Frontal cortex (tissue), 4 donors: ENCODE measurements at places on chromosomes 2 and 18.

- no peak for DNase-seq
Observed at GRCh38 chr2:79670198-79670597, 157.3 kb downstream of the CTNNA2 start.

DNA sequence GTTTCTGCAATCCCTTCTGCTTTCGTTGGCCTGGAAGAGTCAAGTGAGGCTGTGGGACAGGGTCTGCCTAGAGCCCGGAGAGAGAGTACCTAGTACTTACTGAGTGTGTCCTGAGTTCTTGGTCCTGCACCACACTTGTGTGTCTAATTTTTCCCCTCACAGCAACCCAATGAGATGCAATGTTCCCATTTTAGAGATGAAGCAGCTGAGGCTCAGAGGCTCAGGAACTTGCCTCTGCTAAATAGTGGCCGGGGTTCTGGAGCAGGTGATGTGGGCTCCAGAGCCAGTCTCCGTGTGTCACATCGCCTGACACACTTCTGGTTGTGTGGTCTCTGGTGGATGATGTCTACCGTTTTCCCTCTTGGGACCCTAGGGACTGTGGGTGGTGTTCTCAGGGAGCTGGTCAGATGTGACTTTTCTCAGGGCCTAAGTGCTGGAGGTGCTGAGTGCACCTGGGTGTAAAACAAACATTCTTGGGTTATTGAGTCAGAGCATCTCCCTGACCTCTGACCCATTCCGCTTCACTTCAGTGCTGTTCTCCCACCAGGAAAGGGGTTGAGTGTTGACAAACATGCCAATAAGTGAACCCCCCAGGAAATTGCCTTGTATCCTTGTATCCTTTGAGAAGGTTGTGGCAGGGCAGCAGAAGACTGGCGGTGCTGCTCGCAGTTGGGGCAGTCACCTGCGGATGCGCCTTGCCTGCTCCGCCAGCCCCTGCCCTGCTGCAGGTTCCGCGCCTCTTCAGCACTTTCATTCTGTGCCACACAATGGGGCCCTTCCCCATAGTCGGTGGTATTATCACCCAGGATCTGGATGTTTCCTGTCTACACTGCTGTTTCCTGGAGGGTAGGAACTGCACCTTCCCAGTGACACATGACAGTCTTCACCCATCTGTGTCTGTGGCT lies 32.1 kb downstream of the HK2 start:
- no peak for DNase-seq

DNA sequence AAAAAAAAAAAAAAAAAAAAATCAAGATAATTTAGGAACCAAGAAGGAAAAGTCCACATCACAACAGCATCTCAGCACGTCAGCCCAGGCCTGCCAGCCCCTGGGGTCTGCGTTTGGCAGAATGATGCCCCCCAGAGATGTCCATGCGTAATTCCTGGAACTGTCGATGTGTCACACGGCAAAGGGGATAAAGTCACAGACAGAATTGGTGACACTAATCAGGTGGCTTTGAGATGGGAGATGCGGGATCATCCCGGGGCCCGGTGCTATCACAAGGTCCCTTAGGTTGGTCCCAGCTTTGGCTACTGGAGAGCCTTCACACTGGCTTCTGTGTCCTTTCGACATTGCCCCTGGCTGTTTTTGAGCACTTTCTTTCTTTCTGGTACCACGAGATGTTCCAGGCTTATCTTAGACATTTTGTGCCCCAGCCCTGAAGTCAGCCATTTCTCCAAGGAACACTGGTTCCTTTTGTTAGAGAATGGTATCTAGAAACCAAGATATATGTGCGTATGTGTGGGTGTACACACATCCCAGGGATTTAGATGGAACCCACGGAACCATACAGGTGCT lies 20.7 kb downstream of the RAMP1 start:
- DNase-seq: no peak

DNA sequence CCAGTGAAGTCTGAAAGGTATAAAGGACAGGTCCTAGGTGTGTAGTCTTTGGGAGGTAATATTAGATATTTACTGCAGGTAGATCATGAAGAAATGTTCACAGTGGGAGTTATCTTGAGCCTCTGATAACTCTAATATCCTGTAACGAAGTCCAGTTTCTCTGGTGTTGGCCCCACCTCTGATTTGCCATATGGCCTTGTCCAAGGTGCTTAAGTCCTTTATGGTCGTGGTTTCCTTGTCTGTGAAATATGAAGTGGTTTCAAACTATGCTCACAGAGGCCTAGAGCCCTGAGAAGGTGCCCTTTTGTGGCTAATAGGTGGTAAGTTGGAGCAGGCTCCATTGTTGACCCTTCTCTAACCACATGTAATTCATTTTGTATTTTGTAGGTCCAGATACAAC lies 190.7 kb downstream of the ICOS start:
- no peak for DNase-seq

DNA sequence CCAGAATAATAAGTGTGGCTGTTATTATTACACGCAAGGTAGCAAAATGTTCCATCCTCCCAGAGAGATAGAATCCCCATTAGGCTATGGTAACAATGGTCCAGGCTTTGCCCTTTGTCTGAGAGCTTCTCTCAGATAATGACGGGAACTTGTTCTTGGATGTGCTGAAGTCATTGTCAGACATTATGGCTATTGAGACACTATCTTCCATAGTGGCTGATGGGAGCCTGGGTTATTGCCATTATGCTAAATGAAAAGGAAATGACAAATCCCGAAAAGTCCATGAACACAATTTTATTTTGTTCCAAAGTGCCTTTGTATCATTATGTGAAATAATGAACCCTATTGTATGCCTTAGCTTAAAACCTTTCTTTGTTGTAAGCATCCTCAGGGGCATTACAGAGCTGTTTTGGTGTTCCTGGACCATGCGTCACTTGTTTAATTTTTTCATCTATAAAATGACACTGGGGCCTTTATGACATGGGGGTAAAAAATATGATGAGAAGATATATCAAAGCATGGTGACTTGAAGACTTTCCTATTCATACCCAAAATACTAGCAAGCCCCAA lies 218.5 kb downstream of the KCNS3 start:
- no peak for DNase-seq

GRCh38 chr2:38597115-38597514 lies 5.6 kb downstream of the HNRNPLL start:
- DNase-seq: no peak

DNA sequence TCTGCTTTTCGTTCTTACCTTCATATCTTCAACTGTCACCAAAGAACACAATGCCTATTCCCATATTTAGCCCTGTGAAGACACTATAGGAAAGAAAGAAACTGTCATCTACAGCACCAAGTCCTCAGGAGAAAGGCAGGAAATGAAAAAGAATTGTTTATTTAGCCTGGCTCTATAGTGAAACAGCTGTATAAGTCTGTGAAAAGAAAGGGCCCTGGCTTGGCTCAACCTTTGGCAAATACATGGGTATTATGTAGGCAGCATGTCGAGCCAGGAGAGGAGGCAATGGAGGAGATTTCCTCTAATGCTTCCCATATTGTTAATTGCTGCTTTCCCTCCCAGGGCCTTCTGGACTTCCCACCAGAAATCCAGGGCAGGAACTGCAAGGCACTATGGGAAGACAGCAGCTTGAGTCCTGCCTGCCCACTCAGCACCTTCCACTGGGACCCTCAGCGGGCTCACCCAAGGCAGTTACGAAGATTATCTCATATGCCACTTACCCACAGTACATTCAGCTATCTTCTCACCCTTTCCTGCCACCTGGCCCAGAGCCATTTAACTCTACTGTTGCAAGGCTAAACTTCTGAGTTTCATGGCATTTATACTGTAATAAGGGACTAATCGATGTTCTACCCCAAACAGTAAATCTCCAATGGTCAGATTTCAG lies 30.1 kb downstream of the SLC8A1 start:
- no peak for DNase-seq

DNA sequence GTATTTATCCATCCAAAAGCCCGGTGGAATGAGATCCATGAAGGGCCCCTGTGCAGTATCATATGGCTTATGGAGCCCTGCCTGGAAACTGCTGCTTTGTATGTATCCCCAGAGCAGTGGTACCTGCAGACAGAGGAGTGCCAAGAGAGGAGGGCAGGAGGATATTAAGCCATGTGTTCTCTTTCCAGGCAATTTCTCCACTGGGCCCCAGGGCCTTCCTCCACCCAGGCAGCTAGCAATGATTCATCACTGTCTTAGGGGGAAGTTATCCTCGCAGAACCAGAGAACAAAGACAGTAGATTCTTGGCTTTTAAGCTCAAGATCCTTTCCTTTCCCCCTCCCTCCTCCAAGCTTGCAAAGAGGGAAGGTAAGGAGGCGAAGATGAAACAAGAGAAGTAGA lies 98.1 kb downstream of the LRRC30 start:
- DNase-seq: no peak

DNA sequence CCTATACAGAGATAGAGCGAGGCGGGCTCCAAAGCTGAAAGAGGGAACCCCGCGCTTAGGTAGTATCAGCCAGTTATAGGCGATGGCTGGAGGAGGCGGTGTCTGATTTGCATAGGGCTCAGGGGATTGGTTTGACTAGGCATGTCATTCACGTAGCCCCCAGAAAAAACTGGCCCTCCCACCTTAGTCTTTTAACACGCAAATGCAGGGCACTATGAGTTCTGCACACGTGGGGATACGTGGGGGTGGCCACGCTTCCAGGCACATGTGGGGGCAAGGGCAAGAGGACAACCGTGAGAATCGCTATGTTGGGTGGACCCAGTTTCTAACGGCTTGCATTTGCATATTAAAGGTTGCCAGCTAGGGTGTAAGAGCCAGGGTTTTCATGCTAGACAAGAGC lies 56.7 kb upstream of the MSTN start:
- no peak for DNase-seq
